GM04504 (cell line): ENCODE measurements at places on chromosomes 2 and 18.

- no peak for DNase-seq
Observed at GRCh38 chr18:30302181-30302580, 740.4 kb downstream of the DSC3 start.

DNA sequence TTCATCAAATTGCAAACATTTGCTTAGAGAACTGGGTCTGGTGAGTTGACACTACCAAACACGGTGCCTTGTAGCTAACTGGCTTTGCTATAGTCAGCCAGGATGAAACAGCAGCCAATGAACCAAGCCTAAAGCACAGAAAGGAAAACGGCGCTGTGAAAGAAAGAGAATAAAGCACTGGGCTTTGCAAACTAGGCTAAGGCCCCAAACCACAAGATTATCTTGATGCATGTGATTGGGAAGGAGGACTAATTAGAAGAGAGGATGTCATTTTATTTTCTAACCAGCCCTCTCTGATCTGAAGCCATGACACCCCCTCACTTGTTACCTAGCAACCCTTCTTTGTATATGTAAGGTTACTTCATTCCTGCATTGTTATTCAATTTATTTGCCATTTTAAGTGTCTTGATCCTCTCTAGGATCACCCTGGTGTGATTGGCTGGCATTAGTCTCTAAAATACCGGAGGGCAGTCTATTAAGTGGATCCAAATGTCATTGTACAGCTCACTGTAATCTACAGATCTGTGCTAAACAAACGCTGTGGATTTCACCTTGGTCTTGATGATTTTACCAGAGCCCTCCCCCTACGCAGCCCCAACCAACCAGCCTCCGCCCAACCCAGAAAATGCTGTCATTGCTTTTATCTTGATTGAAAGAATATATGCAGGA, 395.4 kb upstream of the ACVR2A start:
- no peak for DNase-seq

- no peak for DNase-seq
Observed at GRCh38 chr2:102025016-102025501, 33.3 kb downstream of the IL1R2 start.

GRCh38 chr2:210860276-210860675, 303.9 kb downstream of the CPS1 start:
- no peak for DNase-seq

DNA sequence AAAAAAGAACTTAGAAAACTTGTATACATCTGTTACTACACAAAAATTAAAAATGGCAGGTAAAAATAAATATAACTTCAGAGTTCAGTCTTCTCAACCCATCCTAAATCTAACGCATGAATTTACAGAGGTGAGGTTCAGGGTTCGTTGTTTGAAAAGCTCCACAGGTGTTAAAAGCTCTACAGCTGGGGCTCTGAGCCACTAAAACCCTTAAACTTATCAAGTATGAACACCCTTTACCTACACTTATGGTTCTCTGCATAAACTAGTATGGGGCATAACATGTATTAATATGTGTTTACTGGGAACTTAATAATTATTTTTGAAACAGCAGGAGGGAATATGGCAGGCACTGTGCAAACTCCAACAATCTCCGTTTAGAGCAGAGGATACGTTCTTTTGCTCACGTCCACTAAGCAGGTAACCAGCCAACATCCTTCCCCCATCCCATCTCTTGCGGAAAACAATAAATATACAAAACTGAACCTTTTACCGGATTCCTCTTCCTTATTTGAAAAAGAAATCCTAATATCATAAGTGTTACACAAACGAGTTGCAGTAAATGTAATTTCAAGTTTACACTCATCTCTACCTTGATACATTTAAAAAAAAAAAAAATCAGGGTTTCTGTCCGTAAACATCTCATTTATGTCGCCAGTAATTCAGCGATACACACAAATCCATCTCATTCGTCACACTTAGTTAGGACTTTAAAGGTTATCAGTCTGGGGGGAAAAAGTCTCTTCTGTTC, 1.3 kb downstream of the PIAS2 start:
- DNase-seq: no peak

DNA sequence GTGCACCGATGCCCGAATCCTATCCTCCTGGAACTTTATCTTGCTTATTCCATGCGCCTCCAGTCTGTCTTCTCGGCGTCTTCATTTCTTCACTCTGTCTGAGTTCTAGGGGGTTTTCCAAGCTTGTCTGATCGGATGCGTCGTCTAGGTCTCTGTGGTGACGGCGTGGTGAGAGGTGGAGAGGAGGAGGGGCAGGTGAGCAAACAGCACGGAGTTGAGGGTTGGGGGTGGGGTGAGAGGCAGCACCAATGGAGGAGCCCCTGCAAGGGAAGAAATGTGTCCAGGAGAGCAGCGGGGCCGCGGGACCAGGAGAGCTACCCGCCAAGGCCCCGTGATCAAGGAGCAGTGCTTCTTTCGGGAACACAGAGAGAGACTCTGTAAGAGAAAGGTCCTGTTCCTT, 131.3 kb upstream of the TWIST2 start:
- no peak for DNase-seq

DNA sequence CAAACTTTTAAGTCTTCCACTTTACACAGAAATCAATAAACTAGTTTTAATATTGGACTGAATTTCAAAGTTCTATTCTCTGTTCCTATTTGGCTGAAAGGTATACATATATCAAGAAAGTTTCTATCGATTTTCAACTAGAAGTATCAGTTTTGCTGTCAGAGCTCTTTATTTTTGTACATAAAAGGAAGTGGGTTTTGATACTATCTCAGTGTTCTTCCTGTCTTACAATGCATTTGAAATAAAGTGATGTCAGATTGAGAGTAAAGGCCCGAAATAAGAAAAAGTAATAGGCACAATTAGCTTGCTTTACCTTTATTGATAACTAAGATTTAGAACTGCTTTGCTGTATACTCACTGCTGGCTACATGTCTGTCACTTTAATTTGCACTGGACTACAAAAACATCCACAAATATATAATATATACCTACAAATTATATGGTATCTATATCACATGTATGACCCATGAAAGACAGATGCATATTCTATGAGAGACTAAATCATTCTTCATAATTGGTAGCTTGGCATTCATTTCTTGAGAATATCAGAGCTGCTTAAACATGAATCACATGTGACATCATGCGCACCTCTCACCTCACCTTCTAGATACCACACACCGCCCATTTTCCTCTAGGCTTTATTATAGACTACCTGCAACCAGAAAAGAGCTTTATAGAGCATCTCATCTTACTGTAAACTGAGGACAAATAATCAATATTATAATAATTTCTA, 83.6 kb downstream of the ASXL2 start:
- no peak for DNase-seq

GRCh38 chr2:19225931-19226330, 132.5 kb downstream of the OSR1 start:
- DNase-seq: no peak

DNA sequence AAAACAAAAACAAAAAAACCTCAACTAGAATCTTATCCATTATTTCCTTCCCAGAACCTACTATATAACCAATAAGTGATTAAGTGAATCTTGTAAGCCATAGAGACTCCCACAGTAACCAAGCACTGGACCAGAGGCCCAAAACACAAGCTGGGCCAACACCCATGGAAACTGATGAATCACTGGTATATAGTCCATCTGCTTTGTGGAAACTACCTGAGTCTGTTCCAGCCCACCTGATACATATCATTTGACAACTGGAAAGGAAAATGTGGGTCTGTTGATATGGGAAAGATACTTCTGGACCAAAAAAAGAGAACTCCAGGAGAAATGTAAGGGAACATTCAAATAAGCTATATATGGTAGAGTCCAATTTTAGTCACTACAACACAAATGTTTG, 252.8 kb downstream of the MREG start:
- no peak for DNase-seq

DNA sequence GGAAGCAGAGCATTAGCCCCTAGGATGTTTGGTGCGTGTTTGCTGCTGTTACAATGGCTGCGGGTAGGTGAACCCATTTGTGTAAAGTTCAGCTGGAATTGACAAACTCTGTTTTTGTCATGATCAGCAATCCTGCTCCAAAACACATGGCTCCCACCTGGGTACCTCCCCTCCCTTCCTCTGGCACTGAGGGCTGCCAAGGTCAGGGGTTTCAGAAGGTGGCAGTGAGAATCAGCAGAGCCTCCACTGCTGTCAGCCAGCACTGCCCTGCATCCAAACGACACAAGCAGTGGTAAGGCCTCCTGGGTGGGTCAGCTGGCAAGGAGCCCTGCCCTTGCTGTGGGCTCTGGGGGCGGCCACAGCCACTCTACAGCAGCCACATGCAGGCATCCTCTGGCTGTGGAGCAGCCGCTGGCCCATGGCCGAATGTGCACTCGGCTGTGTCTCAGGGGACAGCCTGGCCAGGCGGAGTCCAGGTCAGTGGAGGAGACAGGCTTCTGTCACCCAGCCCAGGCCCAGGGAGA, 32.8 kb upstream of the LDLRAD4 start:
- DNase-seq: no peak

- no peak for DNase-seq
Observed at GRCh38 chr2:156023229-156023869, 309.2 kb downstream of the NR4A2 start.

- DNase-seq: peak; percentile 40
Observed at GRCh38 chr2:28160986-28161425, 231.7 kb upstream of the FOSL2 start.

GRCh38 chr2:185202381-185202780, 536.2 kb upstream of the FSIP2 start:
- DNase-seq: no peak

- DNase-seq: no peak
Observed at GRCh38 chr2:66236067-66236685, 198.7 kb upstream of the MEIS1 start.

DNA sequence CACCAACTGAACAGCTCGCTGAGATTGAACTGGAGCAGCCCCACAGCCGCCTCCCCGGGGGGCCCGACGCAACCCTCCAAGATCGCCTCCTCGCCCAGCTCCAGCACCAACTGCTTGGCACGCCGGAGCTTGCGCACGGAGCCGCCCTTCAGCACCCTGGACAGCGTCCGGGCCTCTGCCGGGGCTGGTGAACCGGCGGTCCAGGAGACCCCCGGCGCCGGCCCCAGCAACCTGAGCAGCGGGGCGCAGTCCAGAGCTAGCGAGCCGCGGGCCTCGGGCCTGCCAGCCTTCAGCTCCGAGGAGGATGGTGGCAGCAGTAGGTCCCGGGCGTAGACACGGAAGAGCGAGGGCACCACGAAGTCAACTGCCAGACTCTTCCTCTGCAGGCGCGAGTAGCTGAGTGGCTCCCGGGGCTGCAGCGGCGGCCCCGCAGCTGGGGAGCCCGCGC, 1.2 kb downstream of the ALK start:
- DNase-seq: no peak

DNA sequence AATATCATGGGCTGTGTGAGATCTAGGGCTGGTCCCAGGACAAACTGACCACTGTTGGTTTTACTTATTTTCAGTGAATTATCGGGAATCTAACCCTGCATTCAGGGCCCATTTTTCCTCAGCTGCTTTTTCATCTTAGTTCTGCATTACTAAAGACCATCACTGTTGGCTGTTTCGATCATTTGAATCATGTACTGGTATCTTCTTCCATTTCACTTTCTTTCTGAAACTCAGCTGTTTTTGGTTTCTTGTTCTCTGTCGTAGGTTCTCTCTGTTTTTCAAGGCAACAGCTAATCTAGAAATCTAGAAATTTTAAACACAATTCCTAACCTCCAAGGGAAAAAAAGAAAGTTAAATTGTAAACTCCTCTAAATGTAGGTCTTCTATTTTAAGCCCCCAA, 159.9 kb upstream of the SESTD1 start:
- no peak for DNase-seq

DNA sequence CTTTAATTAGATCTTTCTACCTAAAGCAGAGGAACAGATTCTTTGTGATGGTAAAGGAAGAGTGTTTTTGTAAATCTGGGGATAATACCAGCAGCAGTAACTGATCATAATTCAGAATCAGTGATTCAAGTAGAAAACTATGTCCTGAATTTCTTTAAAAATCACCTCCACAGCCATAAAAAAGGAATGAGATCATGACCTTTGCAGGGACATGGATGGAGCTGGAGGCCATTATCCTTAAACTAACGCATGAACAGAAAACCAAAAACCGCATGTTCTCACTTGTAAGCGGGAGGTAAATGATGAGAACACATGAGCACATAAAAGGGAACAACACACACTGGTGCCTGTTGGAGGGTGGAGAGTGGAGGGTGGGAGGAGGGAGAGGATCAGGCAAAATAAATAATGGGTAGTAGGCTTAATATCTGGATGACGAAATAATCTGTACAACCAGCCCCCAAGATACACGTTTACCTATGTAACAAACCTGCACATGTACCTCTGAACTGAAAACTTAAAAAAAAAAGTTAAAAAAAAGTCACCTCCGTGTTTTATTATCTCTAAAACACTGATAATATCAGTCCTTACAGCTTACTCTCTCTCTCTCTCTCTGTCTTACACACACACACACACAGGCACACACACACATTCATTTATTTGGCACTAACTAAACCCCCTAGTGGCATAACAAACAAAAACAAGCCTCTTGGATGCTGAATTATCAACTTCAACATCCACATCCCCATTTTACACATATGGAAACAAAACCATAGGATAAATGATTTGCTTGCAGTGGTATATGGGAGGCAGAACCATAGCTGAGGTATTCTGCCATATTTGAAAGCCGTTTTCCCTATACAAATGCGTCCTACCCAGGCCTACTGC, 1.4 kb downstream of the TM4SF20 start:
- DNase-seq: no peak

GRCh38 chr18:46324087-46324955, 220.1 kb downstream of the HAUS1 start:
- DNase-seq: peak; percentile 14

DNA sequence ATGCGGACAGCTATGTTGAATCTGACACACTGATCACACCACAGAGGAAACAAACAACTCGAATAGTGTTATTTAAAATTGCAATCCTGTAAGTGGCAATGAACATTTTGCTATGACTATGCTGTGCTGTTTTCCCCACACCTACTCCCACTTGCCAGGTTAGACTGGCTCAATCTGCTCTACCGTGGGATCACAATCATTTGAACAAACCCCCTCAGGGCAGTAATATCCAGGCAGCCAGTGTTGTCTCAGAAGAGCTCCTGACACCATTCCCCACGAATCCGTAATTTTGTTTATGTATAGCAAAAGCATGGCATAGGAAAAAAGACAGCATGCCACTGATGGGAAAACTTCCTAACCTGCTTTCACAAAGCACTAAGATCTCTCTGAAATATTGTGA, 284.3 kb downstream of the ERBB4 start:
- no peak for DNase-seq

- DNase-seq: no peak
Observed at GRCh38 chr18:48905513-48905912, 45.3 kb downstream of the SMAD7 start.
